ENCODE measurements at places on chromosomes 12 and 14.

DNA sequence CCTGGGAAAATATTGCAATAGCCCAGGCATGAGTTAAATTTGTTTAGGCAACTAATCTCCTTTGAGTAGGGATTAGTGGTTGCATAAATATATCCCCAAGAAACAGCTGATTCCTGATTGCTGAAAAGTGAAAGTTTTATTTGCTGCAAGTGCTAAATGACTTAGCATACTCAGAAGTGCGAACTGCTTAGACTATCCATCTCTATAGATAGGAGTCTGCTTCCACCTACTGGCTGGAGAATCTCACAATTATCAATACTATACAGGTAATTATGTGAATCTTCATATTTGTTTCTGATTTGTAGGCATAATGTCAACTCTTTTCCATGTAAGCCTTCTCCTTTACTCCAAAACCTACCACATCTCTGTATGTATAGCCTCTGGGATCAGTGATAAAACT lies 12.0 kb upstream of the SLCO1B3 start:
- H3K27ac ChIP-seq: no peak overlapping the region
- H3K27me3 ChIP-seq: no peaks in the 10 kb centered on the region
- H3K4me1 ChIP-seq: no peaks in the 10 kb centered on the region

DNA sequence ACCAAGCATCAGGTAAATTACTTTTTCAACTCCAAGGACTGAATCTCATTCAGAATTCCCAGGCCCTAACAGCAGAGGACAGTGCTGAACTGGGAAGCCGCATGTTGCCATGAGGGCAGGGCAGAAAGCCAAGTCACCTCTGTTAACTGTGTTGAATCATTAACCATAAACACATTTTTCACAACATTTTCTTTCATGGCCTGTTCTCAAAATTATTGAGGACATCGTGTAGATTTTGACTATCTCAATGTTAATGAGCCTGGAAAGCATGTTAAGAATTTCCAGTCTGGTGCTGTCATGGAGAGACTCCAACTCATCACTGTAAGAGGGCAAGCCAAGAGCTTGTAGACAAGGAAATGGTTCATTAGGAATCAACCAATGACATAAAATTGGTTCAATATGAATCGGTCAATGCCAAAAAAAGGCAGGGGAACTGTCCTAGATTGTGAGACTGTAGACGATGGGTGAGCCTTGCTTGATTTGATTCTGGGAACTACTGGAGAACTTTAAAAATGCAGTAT lies 33.7 kb downstream of the CPM start:
- no peaks in the 10 kb centered on the region for H3K27me3 ChIP-seq
- H3K36me3 ChIP-seq: no peaks in the 10 kb centered on the region

DNA sequence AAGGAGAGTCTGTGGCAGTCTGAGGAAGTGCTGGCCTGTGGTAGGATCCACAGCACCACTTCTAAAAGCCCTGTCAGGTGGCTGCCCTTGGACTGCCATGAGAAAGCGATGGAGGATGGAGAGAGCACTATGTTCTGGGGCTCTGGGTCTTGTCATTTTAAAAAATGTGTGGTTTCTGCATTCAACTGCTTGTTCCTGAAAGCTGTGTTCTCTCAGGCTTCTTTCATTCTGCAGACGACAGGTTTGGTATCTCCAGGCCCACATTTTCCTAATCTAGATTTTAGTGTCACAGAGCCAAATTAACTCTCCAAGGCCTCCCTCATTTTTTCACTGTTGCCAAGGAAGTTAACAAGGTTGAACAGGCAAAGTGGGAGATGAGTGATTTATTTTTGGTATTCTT lies 10.5 kb downstream of the OVCH1 start:
- no peak overlapping the region for H3K4me3 ChIP-seq
- DNase-seq: no peak
- no peaks in the 10 kb centered on the region for H3K4me1 ChIP-seq
- no peak overlapping the region for H3K27ac ChIP-seq
- H3K36me3 ChIP-seq: no peaks in the 10 kb centered on the region

DNA sequence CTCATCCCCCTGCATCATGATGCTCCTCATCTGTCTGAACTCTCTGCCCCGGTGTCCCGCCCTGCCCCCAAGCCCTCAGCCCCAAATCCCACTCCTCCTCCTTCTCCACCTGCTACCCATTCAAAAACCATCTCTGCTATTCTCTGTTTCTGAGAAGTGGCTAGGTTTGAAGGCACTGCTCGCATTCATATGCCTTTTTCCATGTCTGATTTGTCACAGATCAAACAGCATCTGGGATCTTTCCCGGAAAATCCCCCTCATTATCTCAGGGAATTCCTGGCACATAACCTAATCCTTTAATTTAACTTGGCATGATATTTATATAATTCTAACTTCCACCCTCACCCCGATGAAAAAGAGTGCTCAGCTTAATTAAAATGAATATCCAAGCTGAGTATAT lies 3.3 kb upstream of the ADAM20 start:
- H3K4me3 ChIP-seq: no peak overlapping the region
- H3K36me3 ChIP-seq: no peaks in the 10 kb centered on the region
- no peaks in the 10 kb centered on the region for H3K4me1 ChIP-seq
- DNase-seq: no peak
- H3K27me3 ChIP-seq: no peaks in the 10 kb centered on the region
- H3K27ac ChIP-seq: no peak overlapping the region

DNA sequence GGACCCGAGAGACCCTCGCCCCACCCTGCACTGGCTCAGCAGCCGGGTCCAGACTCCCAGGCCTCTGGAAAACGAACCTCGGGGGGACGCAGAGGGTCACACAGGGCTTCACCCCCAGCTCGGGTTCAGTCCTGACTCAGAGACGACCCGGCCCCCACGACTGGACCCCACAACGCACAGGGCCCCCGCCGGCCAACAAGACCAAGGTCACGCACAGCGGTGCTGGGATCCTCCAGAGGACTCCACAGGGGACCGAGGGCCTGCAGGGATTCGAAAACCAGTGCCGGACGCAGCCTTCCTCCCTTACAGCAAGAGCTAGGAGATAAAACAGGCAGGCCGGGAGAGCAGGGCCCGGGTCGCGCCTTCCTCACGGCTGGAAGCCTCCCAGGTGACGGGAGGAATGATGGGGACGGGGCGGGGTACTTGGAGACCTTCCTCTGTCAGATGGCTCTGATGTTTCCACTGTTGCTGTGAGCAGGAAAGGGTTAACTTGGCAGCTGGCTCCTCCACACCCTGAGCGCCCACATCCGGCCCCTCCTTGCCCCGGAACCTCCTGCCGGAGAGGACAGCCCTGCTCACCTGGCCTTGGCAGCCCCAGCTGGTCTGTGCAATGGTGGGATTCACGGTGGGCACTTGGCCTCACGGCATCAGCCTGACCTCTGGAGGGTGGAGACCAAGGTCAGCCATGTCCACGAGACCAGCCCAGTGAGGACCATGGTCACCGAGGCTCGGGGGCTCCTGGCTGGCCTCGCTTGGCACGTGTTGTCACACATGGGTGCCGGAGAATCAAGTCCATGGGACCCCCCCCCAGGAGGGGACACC lies 46.2 kb downstream of the GALNT9 start:
- H3K36me3 ChIP-seq: no peaks in the 10 kb centered on the region
- H3K4me3 ChIP-seq: no peak overlapping the region
- peaks cover 92% of the 10 kb centered on the region for H3K27me3 ChIP-seq
- H3K27ac ChIP-seq: no peak overlapping the region
- DNase-seq: no peak

DNA sequence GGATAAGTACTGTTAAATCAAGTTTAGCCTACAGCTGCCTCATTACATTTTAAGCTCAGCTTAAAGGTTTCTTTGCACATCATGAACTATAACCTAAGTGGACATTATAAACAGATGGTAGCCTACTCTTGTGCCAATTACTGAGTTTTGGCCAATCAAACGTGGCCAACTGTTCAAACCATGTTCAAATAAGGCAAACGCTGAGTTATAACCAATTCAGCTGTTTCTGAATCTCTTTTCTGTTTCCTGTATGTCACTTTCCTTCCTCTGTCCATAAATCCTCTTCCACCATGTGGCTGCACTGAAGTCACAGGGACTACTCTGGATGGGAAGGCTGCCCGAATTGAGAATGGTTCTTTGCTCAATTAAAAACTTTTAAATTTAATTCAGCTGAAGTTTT lies 98.4 kb downstream of the BCAT1 start:
- H3K36me3 ChIP-seq: no peaks in the 10 kb centered on the region
- peaks cover 2% of the 10 kb centered on the region for H3K27me3 ChIP-seq
- H3K4me3 ChIP-seq: no peak overlapping the region
- H3K4me1 ChIP-seq: no peaks in the 10 kb centered on the region

DNA sequence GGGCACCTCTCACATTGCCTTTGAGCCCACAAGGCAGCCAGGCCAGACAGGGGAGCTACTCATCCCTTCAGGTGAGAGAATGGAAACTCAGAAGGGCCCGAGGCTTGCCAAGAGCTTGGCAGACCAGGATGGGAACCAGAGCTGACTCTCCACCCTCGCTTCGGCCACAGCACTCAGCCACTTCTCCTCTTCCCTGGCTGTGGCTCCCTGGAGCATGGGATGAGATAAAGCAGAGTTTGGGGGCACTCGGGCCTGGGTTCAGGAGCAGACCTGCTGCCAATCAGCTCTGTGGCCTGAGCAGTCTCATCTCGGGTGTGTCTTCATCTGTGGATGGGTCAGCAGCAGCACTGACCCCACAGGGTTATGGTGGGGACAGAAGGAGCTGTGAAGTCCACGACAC lies 20.0 kb upstream of the CCDC85C start:
- H3K4me1 ChIP-seq: peaks cover 26% of the 10 kb centered on the region
- no peaks in the 10 kb centered on the region for H3K27me3 ChIP-seq
- H3K27ac ChIP-seq: no peak overlapping the region
- H3K4me3 ChIP-seq: no peak overlapping the region

DNA sequence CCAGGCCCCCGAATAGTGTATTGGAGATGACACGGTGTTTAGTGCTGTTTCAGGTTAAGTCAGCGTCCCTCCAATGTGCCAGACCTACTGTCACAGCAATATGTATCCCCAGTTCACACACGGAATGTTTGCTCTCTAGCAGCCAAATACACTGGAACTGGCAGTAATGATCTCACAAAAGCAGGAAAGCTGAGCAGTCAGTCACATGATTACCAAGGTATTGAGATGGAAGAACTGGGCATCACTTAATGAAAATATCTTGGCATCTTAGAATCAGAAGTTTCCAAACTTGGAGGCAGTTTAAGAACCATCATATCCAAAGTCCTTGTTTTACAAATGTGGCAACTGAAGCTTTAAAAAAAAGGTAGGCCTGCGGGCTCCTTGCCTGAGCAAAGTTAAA lies 23.3 kb downstream of the NINJ2 start:
- peaks cover 72% of the 10 kb centered on the region for H3K4me1 ChIP-seq
- H3K27me3 ChIP-seq: no peaks in the 10 kb centered on the region
- peak; percentile 50 for DNase-seq
- H3K36me3 ChIP-seq: no peaks in the 10 kb centered on the region
- peak overlapping the region; percentile 75 for H3K27ac ChIP-seq

DNA sequence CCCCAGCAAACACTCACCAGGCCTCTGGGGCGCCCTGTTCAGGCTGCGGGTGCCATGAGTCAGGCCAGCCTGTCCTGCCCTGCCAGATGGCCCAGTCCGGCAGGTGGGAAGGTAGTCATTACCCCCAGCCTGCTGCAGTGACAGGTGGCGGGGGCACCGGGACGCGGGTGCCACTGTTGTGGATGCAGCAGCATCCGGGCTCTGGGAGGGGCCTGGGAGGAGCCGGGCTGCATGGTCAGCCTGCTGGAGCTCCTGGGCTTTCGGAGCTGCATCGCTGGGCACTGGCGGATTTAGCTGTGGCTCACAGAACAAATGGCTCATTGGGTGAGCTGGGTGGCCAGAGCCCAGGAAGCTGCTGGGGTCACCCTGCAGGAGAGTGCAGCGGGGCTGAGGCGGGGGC lies 13.5 kb downstream of the CEP170B start:
- no peaks in the 10 kb centered on the region for H3K27me3 ChIP-seq
- no peak overlapping the region for H3K27ac ChIP-seq
- peaks cover 50% of the 10 kb centered on the region for H3K36me3 ChIP-seq

- H3K27me3 ChIP-seq: no peaks in the 10 kb centered on the region
- H3K4me1 ChIP-seq: peaks cover 41% of the 10 kb centered on the region
- no peak for DNase-seq
Measured at GRCh38 chr12:67656251-67656650, 7.7 kb downstream of the DYRK2 start.

GRCh38 chr14:81305743-81306142 lies 85.0 kb upstream of the GTF2A1 start:
- H3K4me3 ChIP-seq: no peak overlapping the region
- no peak overlapping the region for H3K27ac ChIP-seq
- peaks cover 4% of the 10 kb centered on the region for H3K4me1 ChIP-seq
- DNase-seq: no peak

DNA sequence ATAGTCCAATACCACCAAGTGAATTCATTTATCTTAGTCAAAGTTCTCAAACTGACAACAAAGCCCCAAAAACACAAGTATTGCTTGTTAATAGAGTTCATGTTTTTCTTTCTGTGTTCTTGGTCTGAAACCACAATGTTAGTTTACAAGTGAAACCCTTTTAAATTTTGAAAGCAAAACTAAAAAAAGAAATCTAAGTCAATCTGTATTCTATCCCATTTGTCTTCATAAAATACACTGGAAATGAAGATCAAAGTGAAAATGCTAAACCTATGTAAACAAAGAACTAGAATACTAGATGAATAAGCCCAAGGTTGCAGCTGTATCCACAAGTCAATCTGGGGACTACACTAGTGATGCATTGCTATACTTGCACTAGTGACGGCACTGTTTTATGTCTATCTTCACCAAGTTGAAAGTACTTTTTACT lies 10.4 kb downstream of the MAP4K5 start:
- no peak for DNase-seq
- H3K4me3 ChIP-seq: no peak overlapping the region
- H3K4me1 ChIP-seq: peaks cover 45% of the 10 kb centered on the region
- H3K36me3 ChIP-seq: no peaks in the 10 kb centered on the region

DNA sequence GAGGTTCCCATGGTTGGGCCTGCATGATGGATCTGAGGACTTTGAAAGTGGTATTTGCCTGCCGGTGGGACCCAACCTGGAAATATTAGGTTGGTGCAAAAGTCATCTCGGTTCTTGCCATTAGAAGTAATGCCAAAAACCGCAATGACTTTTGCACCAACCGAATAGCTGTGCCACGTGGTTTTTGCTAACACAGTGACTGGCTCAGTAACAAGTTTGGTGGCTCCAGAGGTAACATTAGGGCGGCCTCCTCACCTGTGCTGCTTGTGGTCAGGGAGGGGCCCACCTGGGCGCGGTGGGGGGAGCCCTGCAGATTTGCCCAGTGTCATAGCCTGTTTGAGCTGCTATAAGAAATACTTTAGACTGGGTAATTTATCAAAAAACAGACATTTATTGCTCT lies 1.8 kb downstream of the BDKRB2 start:
- no peaks in the 10 kb centered on the region for H3K27me3 ChIP-seq
- no peak overlapping the region for H3K27ac ChIP-seq
- H3K4me1 ChIP-seq: peaks cover 35% of the 10 kb centered on the region
- H3K36me3 ChIP-seq: no peaks in the 10 kb centered on the region
- peak overlapping the region; percentile 54 for H3K4me3 ChIP-seq
- DNase-seq: no peak

GRCh38 chr14:28661171-28661772 lies 105.3 kb upstream of the FOXG1 start:
- H3K27ac ChIP-seq: no peak overlapping the region
- no peaks in the 10 kb centered on the region for H3K4me1 ChIP-seq
- H3K4me3 ChIP-seq: no peak overlapping the region
- no peaks in the 10 kb centered on the region for H3K36me3 ChIP-seq

All from suprapubic skin (tissue), 4 donors.